ENCODE measurements at places on chromosomes 4 and X.

DNA sequence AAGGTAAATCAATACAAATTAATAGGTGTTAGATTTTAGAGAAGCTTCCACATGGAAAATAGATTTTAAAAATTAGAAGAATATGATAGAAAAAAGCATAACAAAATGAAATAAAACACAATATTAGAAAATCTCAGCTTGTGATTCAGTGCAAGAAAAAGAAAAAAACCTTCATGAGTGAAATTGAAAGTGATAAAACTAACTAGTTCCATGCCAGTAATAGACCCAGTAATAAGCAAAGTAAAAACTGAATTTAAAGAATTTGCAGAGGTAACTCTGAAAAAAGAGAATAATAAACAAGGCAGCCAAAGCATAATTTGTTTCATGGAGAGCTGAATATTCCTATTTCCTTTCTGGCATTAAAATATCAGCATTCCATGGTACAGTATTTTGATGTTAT, 174.3 kb upstream of the TENM3 start:
- no peak for DNase-seq

- no peak for DNase-seq
Measured at GRCh38 chr4:187910741-187911140, 84.8 kb upstream of the ZFP42 start.

DNA sequence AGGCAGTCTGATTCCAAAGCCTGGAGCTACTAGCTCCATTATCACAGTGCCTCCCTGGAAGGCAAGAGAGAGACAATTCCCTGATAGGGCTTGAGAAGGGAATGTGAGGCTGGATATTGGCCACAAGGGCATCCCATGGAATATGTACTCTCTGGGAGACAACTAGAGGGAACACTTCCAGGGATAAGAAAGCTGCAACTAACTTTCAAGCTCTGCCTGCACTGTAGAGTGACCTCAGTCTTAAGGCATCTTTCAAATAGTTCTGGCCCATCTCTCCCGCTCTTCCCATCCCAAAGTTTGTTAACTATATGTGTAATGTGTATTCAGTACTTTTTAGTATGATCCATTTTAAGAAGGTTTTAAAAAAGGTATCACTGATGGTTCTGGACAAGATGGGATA, 13.1 kb upstream of the RNF212 start:
- no peak for DNase-seq

DNA sequence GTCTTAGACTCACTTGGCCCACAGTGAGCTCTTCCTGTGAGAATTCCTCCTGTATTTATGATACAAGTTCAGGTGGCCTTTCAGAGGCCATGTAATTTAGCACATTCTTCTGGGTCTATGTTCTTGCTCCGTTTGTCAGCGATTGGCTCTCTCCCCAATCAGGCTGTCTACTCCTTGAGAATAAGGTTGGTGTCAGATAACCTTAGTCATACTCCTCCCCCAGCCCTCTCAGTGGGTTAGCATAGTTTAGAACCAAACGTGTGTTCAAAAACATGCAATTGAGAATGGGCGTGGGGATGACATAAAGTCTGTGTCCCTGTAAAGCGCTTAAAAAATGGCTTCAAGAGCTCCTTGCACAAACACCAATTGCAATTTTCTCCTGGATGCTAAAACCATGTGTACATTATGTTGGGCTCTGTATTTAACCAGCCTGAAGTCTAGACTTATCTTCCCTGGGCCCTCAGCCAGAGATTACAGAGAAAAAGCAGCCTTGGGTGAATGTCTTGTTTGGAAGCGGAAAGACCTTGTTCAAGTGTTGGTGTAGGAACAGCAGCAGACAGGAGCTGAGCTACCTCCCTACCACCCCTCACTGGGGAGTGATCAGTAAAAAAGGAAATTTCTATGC, 9.9 kb upstream of the CT47C1 start:
- no peak for DNase-seq

DNA sequence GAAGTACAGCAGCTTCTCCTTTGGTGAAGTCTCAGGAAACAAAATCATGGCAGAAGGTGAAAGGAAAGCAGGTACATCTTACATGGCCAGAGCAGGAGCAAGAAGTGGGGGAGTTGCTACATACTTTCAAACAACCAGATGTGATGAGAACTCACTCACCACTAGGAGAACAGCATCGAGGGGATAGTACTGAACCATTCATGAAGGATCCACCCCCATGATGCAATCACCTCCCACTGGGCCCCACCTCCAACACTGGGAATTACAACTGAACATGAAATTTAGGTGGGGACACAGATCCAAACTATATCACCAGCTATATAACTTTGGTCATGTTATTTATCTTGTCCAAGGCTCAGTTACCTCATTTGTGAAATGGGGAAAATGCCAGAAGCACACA, 159.4 kb downstream of the OPHN1 start:
- DNase-seq, result no peak

DNA sequence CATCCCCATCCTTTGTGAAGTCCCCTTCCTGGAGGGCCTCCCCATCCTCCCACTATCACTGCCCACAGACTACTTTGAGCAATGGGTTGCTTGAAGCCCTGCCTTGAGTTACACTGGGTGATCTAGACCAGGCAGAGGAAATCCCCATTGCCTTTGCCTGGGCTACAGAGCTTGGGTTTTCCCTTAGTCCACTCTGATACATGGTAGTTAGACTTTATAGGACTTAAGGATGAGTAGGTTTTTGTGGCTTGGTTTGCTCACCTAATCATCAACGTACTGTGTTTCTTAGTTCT, 56.6 kb downstream of the TMEM131L start:
- peak; percentile 30 for DNase-seq

GRCh38 chr4:173401063-173401462, 2.1 kb upstream of the SCRG1 start:
- DNase-seq, result no peak

GRCh38 chr4:179165000-179165738, 1722.9 kb upstream of the AGA start:
- DNase-seq, result no peak

- DNase-seq, result no peak
Measured at GRCh38 chrX:3407781-3408180, 61.3 kb upstream of the MXRA5 start.

GRCh38 chr4:153218961-153219360, 14.7 kb downstream of the TRIM2 start:
- DNase-seq, result no peak

- no peak for DNase-seq
Measured at GRCh38 chr4:6647582-6648230, 7.2 kb downstream of the MRFAP1 start.

GRCh38 chrX:13158911-13159310, 114.5 kb upstream of the FAM9C start:
- no peak for DNase-seq

GRCh38 chr4:87353592-87353991, 30.9 kb upstream of the HSD17B13 start:
- no peak for DNase-seq

- no peak for DNase-seq
Measured at GRCh38 chr4:182863501-182863900, 53.7 kb downstream of the DCTD start.

DNA sequence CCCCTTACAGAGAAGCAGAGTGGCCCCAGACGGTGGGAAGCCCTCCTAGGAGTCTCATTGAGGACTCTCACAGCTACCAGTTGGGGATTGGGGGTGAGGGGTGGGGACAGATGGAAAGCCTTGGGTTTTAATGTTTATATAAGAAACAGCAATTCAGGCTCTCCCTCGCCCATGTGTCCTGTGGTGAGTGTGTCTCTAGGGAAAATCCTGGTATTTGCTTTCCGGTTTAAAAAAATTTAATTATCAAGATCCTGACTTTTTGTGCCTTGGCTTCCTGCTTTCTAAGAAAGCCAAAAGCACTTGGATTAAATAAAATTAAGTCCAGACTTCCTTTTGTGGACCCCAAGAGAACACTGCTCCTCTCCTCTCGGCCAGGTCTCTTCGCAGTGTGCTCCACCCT, 93.8 kb downstream of the SOWAHB start:
- no peak for DNase-seq

DNA sequence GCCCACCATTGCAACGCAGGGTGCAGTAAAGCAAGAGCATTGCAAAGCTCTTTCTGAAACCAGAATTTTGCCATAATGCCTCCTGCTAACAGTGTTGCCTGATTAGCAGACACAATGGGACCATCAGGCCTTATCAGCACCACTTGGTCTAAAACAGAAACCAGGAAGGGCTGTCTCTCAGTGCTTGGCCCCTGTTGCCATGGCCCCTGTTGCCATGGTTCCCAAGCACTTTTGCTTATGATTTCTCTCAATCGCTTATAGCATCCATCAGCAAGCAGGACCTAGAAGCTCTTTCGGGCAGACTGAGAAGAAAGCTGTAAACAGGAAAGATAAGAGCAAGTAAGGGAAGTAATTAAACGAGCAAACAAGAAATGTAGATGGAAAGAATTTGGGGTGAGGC, 36.8 kb downstream of the RTL5 start:
- no peak for DNase-seq

GRCh38 chr4:101987623-101988243, 197.2 kb downstream of the BANK1 start:
- DNase-seq, result no peak

- DNase-seq, result no peak
Measured at GRCh38 chrX:100830547-100830946, 10.4 kb downstream of the CSTF2 start.

- DNase-seq, result no peak
Measured at GRCh38 chr4:131459430-131460101, 1689.5 kb upstream of the PCDH10 start.

- DNase-seq, result peak; percentile 34
Measured at GRCh38 chrX:71671043-71671780, 3.9 kb downstream of the LOC101059915 start.

DNA sequence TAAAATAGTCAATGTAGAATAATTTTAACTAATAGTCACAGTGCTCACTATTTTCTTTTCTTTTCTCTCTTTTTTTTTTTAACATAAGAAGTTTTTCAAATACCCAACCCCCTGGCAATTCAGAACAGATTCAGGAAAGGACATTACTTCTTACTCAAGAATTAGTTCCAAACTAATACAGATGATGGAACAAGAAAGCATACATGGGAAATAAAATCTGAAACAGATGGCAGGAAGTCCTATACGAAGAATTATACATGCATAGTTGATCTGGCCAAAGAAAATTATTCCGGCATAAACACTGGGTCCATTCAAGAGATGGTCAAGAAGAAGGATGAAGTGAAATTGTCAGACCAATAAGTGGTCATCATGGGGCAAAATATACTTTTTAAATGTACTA, 614.4 kb upstream of the INTU start:
- no peak for DNase-seq

- DNase-seq, result no peak
Measured at GRCh38 chrX:150933945-150934350, 35.5 kb upstream of the CD99L2 start.

DNA sequence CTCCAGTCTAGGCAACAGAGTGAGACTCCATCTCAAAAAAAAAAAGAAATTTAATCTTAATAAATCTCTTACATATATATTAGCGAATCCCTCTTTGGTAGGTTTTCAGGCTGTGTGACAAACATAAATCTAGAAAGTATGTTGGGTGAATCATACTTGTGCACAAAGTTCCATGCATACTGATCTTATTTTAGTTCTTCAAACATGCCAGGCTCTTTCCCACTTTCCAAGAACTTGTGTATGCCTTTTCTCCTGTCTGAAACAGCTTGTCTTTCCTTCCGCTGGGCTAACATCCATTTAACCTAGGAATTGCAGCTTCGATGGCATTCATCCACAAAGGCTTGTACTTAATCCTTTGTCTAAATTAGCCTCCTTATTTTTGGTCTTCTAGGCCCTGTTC, 156.6 kb upstream of the CASK start:
- no peak for DNase-seq

- DNase-seq, result no peak
Measured at GRCh38 chrX:137988470-137988869, 422.5 kb downstream of the ZIC3 start.

DNA sequence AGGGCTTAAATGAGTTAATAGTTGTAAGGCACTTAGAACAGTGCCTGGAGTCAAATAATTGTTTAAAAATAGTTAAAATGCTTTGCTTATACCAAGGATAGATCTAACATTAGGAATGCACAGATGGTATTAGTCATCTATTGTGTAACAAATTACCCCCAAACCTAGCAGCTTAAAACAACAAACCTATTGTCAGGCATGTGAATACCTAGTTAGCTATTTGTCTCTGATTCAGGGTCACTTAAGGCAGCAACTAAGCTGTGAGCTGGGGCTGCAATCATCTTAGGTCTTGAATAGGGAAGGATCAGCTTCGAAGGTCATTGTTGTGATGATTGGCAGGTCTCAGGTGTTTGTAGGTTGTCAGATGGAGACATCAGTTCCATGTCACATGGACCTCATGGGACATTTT, 42.4 kb upstream of the AGA start:
- no peak for DNase-seq

- no peak for DNase-seq
Measured at GRCh38 chr4:152206185-152206584, 329.7 kb downstream of the FBXW7 start.

GRCh38 chr4:15702941-15703403, at the start of gene BST1:
BST1 (plus strand) TSS chr4:15703065; CDS start chr4:15703145, 80 bp downstream.
- peak; percentile 33 for DNase-seq

DNA sequence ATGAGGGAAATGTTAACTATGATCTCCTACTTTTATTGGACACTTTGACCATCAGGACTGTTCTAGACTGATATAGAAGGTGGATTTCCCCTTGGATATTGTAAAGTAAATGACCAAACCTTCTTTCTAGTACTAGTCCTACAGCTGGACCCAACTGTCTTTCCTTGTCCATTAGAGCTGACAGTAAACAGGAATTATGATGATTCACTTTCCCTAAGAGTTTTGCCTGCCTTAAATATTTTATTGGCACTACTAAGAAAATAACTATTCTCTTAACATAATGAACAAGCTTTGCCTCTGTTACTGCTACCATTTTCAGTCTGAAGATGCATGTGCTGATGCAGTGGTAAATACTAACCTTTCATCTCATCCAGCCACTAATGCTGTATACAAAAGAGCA, 915.4 kb downstream of the CENPC start:
- DNase-seq, result no peak

GRCh38 chr4:61831987-61832386, 631.9 kb downstream of the ADGRL3 start:
- DNase-seq, result no peak

- no peak for DNase-seq
Measured at GRCh38 chrX:10015355-10015722, 48.2 kb downstream of the CLDN34 start.

Data from stimulated activated CD4-positive, alpha-beta T cell treated with anti-CD3 and anti-CD28 coated beads, Interleukin-15, amount 100 ng/mL, for 48 hours (primary cell).